Brain microvascular endothelial cell (primary cell): ENCODE measurements at places on chromosomes 2 and 18.

GRCh38 chr2:16189029-16189835, 248.9 kb downstream of the MYCN start:
- DNase-seq = no peak

DNA sequence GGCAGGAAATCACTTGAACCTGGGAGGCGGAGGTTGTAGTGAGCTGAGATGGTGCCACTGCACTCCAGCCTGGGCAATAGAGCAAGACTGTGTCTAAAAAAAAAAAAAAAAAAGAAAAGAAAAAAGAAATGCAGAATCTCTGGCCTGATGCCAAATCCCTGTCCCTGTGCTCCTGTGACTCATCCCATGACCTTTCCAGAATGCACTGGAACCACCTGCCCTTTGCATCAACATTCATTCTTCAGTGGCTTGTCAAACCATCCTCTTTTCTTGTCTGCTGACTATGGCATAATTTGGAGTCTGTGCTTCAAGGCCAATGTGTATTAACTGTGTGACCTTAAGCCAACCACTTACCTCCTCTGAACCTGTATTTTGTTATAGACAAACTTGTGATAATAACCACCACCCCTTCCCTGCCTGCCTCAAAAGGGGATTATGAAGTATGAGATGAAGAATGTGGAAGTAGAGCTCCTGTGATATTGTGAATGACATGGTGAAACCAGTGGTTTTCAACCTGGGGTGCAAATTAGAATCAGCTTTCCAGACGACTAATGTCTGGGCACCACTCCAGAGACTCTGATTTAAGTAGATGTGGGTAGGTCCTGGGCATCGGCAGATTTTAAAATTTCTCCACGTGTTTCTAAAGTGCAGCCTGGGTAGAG, 189.3 kb downstream of the CLIP4 start:
- no peak for DNase-seq

GRCh38 chr18:79684283-79684631, 4.7 kb downstream of the CTDP1 start:
- no peak for DNase-seq

- DNase-seq = no peak
These were observed 137.5 kb downstream of the SH3RF3 start for GRCh38 chr2:109266496-109266895.

DNA sequence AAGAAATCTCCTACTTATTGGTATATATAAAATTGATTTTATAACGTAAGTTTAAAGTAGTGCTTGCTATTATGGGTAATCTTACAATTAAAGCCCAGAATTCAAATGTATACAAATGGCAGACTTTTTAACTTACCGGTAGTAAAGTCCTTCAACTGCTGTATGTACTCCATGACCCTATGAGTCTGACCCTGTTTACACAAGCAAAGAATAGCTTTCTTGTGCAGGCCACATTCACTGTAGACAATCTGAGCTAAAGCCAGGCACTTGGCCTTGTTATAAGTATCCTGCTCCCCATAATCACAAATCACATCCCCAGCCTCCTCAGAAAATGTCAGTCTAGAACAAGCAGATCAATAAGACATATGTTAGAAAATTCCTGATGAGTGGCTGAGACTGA, 51.7 kb downstream of the CLHC1 start:
- DNase-seq = no peak

- DNase-seq = peak; percentile 42
These were observed 7.8 kb downstream of the FRZB start for GRCh38 chr2:182858671-182859070.

DNA sequence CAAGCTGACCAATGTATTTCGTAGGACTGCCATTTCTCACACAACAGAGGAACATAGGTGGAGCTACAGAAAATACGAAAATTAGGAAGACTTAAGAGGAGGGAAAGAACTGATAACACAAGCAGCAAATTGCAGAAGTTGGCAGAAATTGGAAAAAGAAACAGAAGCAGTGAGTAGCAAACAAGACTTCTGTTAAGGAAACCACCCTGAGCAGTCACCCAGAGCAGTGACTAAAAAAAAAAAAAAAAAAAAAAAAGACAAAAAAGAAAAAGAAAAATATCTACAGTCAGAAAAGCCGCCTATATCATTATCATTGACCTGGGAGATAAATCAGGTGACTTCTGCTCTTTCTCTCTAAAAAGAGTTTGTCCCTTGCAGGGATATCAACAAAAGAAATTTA, 21.4 kb downstream of the STK17B start:
- no peak for DNase-seq

DNA sequence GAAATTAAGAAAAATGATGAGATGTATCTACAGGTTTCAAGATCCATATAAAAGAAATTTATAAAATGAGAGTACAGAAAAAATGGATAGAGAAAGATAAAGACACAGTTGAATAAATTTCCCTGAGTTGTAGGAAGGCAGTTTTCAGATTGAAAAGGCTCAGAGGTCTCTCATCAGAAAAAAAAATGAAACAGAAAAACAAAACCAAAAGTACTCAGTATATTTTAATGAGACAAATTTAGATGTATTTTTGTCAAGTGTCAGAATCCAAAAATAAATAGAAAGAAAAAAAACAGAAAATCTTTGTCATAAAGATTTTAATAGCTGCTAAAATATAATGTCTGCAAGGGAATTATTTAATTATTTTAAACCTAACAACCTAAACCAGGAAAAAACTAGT, 520.5 kb downstream of the KCNJ3 start:
- no peak for DNase-seq

DNA sequence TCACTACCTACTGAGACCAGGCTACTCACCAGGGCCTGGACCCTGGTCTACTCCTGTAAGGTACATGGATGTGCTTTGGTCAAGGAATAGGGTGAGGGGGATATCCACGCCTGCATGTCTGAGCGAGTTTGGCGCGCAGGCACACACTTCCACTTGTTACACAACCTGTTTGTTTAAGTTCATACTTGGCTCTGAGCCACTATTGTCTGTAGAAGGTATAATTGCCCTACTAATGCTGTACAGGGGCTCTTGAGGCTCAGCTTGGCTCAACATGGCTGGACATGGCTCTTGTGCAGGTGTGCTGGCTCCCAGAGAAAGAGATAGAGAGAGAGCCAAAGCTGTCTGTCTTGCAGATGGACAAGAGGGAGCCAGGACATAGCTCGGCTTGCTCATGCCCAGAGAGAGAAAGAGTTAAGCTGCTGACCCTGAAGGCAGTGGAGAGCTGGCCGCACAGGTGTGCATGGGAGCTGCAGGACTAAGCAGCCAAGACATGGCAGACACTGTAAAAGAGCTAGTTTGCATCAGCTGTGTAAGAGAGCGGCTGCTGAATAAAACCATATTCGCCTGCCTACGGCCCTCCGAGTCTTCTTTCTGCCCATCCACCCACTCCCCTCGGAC, 35.2 kb downstream of the NPPC start:
- DNase-seq = no peak

- no peak for DNase-seq
These were observed 151.7 kb upstream of the POU3F3 start for GRCh38 chr2:104702031-104702850.

DNA sequence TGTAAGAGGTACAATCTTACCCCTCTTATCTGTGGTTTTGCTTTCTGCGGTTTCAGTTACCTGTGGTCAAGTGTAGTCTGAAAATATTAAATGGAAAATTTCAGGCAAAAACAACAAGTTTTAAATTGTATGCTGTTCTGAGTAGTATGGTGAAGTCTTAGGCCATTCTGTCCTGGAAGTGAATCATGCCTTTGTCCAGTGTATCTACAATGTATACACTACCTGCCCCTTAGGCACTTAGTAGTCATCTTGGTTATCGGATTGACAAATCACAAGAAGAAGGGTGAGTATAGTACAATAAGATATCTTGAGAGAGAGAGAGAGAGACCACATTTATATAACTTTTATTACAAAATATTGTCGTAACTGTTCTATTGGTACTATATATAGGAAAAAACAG, 43.5 kb downstream of the RAB3GAP1 start:
- no peak for DNase-seq

GRCh38 chr18:32670727-32671126, 102.1 kb downstream of the KLHL14 start:
- no peak for DNase-seq

GRCh38 chr2:227862227-227862740, 9.1 kb upstream of the DAW1 start:
- DNase-seq = peak; percentile 79

DNA sequence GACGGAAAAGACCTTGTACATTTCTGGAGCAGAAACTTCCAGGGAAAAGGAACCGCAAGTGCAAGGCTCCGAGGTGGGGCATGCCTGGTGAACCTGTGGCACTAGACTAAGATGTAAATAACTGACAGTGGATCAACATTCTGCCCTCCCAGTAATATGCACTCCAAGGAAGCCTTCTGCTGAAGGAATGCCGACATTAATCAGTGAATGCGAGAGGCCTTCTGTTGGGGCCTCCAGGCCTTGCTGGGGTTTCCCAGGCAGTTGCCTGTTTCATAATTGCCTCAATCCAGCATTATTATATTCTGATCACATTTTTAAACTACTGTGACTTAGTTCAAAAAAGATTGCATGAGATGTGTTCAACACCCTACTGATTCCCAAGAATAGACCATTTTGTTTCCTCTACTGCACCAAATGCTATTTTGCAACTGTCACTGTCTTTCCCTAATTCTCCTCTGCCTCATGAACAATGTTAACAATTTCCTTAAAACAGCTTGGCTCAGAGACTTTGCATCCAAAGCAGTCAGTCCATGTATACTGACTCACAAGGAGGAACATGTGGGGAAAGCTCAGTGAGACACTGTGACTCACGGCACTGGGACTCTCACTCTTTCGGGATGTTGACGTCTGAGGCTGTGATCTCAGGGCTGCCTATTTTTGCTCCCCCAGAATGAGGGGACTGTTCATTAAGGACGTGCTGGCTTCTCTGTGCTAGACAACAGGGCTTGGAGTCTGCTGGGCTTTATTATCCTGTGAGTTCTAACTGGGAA, 10.5 kb upstream of the DSG2 start:
- DNase-seq = peak; percentile 86

DNA sequence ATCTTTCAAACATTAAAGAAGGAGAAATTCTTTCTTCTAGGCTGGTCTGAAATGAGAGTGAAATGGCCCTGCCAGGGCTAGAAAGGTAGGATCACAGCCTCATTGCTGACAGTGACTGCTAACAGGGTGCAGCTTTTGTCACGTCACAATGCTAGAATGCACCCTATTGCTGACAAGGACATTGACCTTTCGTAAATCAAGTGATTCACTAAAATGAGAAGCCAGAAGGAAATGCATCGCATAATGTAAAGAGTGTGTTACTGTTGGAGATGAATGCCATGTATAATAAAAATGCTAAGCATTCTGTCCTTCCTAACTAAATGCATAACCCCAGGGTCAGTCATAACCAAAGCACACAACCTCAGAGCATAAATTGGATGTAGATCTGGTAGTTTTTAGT, 732.9 kb downstream of the TDRD15 start:
- DNase-seq = no peak

- peak; percentile 2 for DNase-seq
These were observed 137.9 kb upstream of the PARD3B start for GRCh38 chr2:204407204-204408014.

DNA sequence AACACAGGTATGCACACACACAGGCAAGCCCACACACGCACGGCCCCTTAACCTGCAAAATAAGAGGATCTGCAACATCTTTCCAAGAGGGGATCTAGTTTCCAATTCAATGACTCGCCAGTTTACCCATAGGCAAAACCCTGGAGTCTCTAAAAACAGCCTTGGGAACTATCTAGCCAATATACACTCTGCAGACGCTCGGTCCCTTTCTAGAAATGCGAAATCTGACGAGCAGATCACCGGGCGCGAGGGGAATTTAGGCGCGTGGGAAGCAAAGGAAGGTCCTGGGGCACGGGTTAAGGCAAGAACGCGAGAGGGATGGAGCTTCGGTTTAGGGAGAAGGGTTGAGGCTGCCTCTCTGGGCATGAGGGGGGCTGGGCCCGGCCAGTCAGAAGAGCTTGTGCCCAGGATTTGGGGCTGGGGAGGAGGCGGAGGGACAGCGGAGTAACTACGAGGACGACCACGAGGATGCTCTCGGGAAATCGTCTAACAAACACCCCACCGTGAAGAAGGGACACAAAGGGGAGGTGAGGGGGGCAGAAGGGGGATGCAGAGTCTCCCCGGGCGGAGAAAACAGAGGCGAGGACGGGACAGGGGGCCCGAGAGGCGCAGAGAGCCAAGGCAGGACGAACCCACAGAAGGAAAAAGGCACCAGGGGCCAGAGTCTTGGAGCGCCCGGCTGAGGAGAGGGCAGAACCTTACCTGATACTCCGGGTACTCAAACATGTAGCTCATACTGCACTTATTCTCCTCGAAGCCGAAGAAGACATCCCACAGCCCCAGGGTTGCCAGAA, 542 bp downstream of the PGAP1 start:
- DNase-seq = peak; percentile 20

DNA sequence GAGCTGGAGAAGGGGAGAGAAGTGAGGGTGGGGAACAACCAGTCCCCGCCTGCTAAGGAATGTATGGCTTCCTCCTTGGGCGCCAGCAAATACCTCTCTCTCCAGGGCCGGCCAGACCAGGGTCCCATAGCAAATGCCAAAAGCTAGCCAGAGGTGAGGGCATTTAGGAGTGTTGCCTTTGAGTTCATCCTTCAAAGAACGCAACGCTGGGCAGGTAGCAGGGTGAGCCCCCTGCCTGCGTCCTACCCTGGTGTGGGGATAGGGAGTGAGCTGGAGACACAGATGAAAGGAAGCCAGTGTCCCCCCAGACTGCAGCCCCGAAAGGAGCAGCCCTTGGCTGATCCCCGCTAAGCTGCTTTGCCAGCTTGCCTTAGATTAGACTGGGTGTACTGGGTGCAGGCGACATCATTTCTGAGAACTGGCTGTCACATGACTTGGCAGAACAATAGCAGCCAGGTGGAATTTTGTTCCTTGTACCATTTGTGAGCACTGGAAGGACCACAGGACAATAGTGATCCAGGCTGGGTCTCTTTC, 40.4 kb downstream of the KLHL29 start:
- DNase-seq = no peak

- no peak for DNase-seq
These were observed 165.2 kb downstream of the SUCLG1 start for GRCh38 chr2:84293791-84294380.

- no peak for DNase-seq
These were observed 38.4 kb downstream of the C1D start for GRCh38 chr2:68024450-68024849.

DNA sequence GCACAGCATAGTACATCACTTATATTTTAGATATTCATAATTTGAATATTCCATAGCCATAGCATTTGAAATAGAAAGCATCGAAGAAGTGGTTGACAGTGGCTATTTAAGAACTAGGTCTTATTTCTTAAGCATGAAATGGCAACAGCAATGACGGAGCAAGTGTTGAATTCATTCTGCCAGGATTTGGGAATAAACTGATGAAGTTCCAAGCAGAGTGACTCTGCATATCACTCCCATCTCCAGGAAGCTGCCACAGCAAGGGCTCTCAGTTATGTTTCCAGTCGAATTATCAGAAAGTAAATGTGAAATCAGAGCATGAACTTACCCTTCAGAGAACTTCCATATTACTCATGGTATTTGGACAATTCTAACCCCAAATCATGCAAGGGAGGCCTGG, 208.1 kb downstream of the IKZF2 start:
- DNase-seq = no peak

GRCh38 chr2:161578998-161579397, 45.2 kb upstream of the SLC4A10 start:
- DNase-seq = no peak
